ENCODE measurements at places on chromosomes 5 and 9. TPM values are rescaled to one million over a fixed set of nuclear protein-coding genes. Genes with fewer than 3 reads are reported as not detected.

DNA sequence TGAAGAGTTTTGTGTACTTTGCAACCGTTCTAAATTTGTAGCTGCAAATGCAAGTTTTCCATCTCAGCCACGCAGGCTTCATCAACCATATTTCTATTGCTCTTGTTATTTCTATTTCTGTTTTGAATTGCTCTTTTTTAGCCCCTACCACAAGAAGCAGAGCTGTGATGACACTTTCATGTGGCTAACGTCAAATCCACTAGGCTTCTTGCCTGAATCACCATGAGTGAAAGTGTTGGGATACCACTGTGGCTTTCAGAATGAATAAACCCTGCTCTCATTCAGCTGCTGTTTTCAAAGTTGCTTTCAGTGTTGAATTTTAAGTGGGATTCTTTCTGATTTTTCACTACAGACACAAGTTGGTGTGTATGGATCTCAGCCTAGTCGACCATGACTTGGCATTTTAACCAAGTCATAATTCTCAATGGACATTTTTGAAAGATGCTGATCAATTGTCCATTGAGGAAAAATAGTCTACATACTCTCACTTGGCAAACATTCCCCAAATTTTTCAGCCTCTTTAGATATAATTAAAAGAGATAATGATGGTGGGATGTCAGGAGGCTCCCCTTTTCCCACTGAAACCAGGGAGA is 41.0 kb upstream of the MTAP start:
- no peak for DNase-seq

GFI1B gene
- 0.08 TPM for total RNA-seq

PCDHA3 gene
- not detected for total RNA-seq

DNA sequence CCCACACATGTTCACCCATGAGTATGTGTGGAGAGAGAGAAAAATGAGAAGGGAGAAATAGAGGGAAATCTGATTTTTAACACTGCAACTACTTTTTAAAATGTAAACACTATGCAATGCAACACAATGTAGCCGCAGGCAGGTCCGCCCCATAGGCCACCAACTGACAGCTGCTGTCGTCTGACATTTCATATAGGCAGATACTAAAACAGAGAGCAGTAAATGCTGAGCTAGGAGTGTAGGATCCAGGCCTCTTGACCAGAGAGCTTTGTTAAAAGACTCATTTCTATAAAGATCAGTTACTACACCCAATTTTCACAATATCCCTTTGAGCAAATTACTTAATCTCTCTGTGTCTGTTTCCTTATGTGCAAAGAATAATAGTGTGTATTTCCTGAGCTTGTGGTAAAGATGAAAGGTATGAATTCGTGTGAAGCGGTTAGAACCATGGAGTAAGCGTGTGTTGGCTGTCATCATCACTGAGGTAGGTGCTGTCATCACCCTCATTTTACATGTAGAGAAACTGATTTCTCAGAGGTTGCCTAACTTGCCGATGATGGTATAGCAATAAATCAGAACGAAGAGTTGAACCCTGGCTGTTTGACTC is 55.2 kb upstream of the PDE8B start:
- DNase-seq = no peak

GRCh38 chr9:99925541-99925940 is 19.1 kb downstream of the STX17 start:
- no peak for DNase-seq

TLX3 gene
- not detected for total RNA-seq

EXD3 gene
- total RNA-seq = 9.2 TPM

Measured in Panc1 (cell line).